K562 (cell line): ENCODE measurements at places on chromosomes 1 and 21. TPM values are rescaled to one million over a fixed set of nuclear protein-coding genes. Genes with fewer than 3 reads are reported as not detected.

DNA sequence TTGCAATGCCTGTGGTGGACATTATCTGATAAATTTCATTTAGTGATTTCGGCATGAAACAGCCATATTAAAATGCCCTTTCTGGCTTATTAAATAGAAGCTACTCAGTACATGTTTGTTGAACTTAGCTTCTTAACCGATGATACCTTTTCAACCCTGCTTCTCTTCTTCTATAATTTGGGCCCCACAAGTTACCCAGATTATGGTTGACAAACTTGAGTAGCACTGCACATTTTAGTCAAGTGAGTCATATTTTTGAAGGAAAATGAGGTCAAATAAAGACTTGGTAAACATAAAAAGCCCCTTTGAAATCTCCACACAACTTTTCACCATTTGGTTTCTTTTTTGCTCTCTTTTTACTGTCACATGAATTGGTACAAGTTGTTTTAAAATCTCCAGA lies 33.8 kb downstream of the GIPC2 start:
- DNase-seq: no peak

GRCh38 chr1:41983451-41983850 lies 64.7 kb upstream of the HIVEP3 start:
- no peak for DNase-seq

DNA sequence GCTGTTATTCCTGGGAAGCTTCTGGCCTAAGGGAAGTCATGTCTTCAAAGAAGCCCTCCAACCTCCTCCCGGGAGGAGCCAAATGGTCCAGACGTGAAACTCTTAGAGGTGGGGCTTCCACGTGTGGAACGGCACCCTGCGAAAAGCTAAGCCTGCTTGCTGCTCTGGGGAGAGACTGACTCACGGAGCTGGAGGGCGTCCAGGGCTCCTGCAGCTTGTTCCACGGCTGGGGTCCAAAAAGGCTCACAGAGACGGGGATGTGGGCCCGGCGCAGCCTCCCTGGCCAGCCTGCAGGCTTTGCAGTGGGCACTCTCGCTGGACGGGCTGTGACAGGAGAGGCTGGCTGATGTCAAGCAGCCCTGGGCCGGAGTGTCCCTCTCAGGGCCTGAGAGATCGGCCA lies 105.1 kb downstream of the COLGALT2 start:
- DNase-seq: no peak

- DNase-seq: no peak
Measured at GRCh38 chr1:17973694-17974093, 133.9 kb upstream of the IGSF21 start.

- no peak for DNase-seq
Measured at GRCh38 chr1:190633488-190633887, 155.8 kb upstream of the BRINP3 start.

RIPPLY3 gene
- not detected in 2 replicates for total RNA-seq

CRYAA gene
- not detected in 2 replicates for total RNA-seq

DNA sequence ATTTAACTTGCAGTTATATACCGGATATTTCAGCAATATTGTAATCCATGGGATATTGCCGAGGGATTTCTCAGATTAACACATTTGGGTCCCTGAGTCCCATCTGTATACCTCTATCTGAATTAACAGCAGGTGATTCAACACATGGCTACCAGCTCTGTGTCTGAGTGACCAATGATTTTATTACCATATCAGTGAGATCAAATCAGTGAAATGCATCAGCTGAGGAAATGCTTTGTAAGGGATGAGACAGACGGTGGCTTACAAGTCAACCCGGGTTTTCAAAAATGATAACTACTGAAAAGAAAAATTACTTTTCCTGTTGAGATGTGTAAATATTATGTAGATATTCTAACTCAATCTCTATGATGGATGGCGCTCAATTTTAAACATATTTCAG lies 504.1 kb upstream of the PKN2 start:
- no peak for DNase-seq

COL16A1 gene
- 0.54 and 0.60 TPM in 2 replicates for total RNA-seq

MRPL55 gene
- total RNA-seq: 112 and 120 TPM in 2 replicates

GRCh38 chr1:11045428-11046269 lies 1.4 kb downstream of the MASP2 start:
- DNase-seq: peak; percentile 63

DNA sequence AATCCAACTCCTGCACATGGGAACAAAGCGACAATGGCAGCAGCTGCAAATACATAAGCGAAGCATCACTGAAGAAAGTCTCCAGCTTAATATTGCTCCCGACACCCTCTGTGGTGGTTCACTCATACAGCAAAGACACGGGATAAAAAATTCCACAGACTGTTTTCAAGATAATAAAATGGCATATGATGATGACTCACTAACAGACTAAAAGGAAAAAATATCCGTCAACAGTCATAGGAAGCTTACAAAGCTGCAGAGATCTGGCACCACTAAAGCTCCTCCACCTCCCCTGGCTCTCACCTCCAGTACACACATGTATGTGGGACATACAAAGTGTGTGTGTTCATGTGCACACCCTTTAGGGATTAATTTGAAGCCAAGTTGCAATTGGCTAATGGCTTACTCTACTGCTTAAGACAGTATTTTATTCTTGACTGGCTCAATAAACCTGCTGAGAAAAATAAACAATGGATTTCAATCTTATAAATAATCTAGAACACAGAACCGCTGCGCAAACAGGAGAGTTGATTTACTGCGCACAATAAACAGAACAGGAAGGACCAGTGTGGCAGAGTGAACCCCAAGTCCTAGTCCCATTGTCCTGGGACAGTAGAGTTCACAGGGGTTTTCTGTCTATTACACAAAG lies 94.4 kb downstream of the SLC45A1 start:
- no peak for DNase-seq

GRCh38 chr1:192903142-192903541 lies 94.3 kb downstream of the RGS2 start:
- DNase-seq: no peak

GRCh38 chr1:95309031-95309471 lies 75.0 kb downstream of the RWDD3 start:
- DNase-seq: peak; percentile 44
